ENCODE measurements at places on chromosomes 4 and X.

DNA sequence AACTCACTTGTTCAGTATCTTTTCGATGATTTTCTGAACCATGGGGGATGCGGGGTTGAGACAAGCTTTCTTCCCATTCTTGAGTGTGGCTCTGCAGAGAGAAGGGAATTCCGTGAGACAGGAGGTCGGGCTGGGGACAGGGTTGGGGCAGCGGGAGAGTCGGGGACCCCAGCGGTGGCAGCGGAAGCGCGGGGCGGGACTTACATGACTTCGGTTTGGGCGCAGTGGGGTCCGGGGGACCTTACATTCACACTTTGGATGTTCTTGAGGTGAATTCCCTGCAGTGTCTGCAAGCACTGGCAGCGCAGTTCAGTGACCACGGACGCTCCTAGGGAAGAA lies 434 bp downstream of the CXCL3 start:
- no peak for DNase-seq

DNA sequence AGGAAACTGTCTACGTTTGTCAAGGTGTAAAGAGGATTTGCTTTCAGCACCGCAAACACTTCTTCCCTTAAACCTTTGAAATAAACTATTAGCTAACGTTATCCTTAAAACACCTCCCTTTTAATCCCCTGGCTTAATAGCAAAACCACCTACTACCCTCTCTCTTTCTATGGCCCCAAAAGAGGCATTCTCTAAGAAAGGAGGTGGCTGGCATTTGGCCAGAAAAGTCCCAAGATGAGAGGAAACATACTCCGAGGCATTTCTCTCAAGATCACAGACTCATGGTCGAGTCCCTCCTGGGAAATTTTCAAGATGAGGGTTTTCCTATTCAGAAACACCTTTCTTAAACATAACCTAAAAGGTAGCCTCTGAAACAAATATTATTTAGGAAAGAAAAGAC lies 60.6 kb upstream of the VCX3B start:
- DNase-seq: no peak

DNA sequence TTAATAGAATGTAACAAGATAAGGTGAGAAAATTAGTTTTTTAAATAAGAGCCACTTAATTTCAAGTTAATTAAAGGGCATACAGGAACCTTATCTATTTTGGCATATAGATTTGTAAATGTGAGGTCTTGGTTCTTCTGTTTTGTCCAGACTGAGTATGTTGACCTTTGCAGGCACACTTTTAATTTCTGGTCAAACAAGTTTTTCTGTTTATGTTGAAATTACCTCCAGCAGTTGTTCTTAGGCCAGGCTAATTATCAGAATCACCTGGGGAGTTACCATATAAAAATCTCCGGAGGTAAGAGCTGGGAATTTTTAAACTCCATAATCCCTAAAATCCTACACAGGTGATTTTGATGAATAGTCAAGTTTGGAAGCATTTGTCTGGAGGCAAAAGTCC lies 227.4 kb upstream of the ANKRD50 start:
- no peak for DNase-seq

- no peak for DNase-seq
Observed at GRCh38 chrX:125646195-125646594, 326.5 kb downstream of the TEX13C start.

Measured in activated CD8-positive, alpha-beta memory T cell treated with anti-CD3 and anti-CD28 coated beads for 4 hours (primary cell).